ENCODE measurements at places on chromosomes 6 and 20. TPM values are rescaled to one million over a fixed set of nuclear protein-coding genes. Genes with fewer than 3 reads are reported as not detected.

DNA sequence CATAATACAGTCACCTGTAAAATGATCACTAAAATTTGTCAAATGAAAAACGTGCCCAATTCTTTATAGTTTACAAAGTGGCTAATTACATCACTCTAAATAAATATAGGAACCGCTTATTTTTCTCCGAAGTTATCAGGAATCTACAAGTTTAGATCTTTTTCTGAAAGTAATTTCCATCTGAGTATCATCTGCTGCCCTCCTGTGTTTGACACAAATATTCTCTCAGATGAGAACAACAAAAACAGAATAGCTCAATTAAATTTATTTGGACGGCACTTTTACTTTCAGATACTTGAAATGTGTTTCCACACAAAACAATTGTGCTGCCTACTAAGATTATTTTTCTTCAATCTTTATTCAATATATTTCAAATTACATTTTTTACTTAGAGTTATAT lies 5.0 kb downstream of the SF3B5 start:
- no peaks in the 10 kb centered on the region for H3K27me3 ChIP-seq
- no peak for DNase-seq
- H3K27ac ChIP-seq, result no peak overlapping the region

- no peaks in the 10 kb centered on the region for H3K27me3 ChIP-seq
- no peak overlapping the region for H3K27ac ChIP-seq
- no peaks in the 10 kb centered on the region for H3K36me3 ChIP-seq
- no peak overlapping the region for H3K4me3 ChIP-seq
- DNase-seq, result no peak
These were observed 311.4 kb downstream of the HACE1 start for GRCh38 chr6:104548297-104548696.

GRCh38 chr6:154001494-154002285 lies 37.4 kb upstream of the OPRM1 start:
- no peak overlapping the region for H3K27ac ChIP-seq
- H3K36me3 ChIP-seq, result no peaks in the 10 kb centered on the region
- H3K4me3 ChIP-seq, result no peak overlapping the region
- H3K4me1 ChIP-seq, result no peaks in the 10 kb centered on the region
- no peaks in the 10 kb centered on the region for H3K27me3 ChIP-seq
- DNase-seq, result no peak

DNA sequence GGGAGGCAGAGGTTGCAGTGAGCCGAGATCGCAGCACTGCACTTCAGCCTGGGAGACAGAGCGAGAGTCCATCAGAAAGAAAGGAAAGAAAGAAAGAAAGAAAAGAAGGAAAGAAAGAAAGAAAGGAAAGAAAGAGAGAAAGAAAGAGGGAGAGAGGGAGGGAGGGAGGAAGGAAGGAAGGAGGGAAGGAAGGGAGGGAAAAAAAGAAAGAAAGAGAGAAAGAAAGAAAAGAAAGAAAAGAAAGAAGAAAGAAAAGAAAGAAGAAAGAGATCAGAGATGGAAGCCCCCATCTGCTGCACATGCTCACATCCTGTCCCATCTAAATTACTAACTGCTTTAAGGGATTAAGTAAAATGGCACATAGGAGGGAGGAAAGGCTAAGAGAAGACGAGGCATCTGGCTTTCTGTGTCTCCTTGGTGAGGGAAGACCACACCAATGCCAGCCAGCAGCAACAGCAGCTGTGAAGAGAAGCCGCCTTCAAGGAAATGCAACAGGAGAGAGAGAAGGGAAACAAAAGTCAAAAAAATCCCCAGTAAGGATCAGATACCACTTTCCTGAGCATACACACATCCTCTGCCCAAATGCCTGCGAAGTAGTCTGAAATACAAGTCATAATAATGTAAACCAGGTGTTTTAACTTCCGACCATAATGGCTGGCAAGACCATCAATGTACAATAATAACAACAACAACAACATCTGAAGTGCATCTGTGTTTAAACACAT lies 300.2 kb upstream of the JARID2 start:
- no peak overlapping the region for H3K4me3 ChIP-seq
- H3K4me1 ChIP-seq, result no peaks in the 10 kb centered on the region
- H3K27ac ChIP-seq, result no peak overlapping the region
- H3K36me3 ChIP-seq, result no peaks in the 10 kb centered on the region
- no peaks in the 10 kb centered on the region for H3K27me3 ChIP-seq
- DNase-seq, result no peak

Gene FAM217A
- not detected for total RNA-seq

Gene DNPH1
- 29.2 TPM for total RNA-seq
